ENCODE measurements at places on chromosomes 11 and 22.

- DNase-seq = peak; percentile 59
Observed at GRCh38 chr11:57515332-57516060, at the start of gene SLC43A1. TSS of gene SLC43A1 (minus strand) at chr11:57515702. CDS start at chr11:57514111, 1,591 bp downstream.

DNA sequence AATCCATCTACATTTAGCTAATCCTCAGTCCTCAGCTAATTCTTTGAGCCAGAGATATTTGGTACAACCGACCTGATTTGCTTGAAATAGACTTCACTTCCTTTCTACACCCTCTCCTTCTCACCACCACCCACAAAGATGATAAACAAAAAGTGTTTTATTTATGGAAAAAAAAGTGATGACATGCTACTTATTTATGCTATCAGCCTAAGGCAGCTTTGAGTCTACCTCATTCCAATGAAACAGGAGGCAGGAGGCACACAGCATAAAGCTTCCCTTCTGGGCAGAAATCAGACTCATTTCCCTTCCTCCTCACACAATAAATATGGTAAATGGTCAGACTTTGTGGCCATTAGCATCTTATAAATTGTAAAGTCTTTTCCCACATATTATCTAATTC, 325.7 kb downstream of the SOX6 start:
- no peak for DNase-seq

DNA sequence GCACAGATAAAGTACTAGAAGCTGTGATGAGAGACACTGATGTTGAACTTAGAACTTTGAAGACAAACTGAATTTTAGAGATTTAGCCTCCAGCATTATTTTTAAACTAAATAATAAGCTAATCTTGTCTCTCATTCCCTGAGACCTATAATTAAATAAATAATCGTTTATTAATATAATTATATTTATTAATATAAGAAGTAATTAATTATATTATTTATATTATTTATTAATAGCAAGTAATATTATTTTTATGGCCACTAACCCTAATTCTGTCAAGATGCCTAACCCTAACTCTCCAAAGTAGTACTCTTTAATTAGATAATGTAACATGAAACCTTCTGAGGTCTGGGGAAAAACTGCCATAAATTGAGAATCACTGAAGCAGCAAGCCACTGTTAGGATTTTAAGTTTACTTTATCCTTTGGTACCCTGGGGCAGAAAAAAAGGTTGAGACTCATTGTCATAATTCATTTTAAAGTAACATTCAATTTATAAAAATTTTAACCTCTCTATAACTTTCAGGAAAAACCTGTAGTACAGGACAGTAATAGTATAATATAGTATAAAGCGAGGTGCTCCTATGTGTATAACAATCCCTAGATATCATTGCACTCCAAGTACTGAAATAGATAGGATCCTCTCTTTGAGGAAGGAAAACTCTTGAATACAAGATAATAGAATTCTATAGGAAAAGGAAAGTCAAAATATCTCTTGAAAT, 85.4 kb downstream of the TTC28 start:
- DNase-seq = no peak

DNA sequence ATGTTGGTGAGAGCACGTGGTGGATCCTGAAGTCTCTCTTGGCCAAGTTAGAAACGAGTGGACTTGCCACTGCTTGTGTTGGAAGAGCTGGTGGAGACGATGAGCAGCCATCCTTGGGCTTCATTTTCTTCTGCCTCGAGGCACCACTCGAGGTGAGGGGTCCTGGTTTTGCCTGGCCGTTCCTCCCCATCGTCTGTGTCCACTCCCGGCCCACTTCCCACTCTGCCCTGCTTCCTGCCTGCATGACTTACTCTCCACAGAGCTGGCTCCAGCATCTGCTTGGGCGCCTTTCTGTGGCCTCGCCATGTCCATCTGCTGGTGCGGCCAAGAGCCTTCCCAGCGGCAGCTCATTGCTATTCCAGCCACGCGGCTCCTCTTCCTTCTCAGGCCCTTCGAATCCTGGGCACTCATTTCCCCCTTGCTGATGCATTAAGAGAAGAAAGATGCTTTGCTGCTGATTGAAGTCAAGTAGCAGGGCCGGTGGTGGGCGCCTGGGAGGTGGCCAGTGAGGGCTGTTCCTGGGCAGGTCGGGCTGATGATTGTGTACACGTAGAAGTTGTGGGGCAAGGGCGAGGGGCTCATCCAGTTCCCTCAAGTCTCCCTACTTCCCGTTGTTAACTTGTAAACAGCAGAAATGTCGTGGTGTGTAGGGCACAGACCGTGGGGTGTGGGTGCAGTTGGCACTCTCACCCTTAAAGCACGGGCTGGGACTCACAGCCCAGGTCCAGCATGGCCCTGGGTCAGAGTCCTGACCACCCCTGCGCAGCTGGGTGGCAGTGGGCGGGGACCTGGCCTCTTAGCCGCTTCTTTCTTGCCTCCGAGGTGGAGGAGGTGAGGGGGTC, 292.0 kb downstream of the TBC1D22A start:
- DNase-seq = no peak

GRCh38 chr11:28401446-28401845, 293.3 kb downstream of the METTL15 start:
- DNase-seq = no peak

- DNase-seq = no peak
Observed at GRCh38 chr22:28017859-28018258, 98.8 kb upstream of the PITPNB start.

- DNase-seq = no peak
Observed at GRCh38 chr11:70068950-70069349, 9.2 kb upstream of the ANO1 start.

DNA sequence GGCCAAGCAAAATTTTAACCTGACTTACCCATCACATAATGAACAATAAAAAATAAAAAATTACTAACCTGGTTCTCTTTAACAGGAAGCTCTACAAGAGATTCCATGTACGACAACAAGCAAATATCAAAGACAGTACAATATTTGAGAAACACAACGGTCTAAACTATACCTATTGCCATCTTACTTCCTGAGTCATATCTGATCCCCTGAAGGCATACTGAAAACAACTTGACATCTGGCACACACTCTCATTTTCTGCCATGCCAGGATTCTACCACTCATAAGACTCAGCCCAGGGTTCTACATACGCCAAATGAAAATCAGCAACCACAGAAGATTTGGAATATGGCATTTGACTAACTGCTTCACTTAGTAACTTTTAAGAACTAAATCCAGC, 13.8 kb downstream of the DENND5A start:
- DNase-seq = no peak

GRCh38 chr11:117921456-117921855, 7.7 kb downstream of the TMPRSS13 start:
- no peak for DNase-seq

GRCh38 chr11:3042496-3043314, 14.5 kb downstream of the CARS1 start:
- DNase-seq = no peak

DNA sequence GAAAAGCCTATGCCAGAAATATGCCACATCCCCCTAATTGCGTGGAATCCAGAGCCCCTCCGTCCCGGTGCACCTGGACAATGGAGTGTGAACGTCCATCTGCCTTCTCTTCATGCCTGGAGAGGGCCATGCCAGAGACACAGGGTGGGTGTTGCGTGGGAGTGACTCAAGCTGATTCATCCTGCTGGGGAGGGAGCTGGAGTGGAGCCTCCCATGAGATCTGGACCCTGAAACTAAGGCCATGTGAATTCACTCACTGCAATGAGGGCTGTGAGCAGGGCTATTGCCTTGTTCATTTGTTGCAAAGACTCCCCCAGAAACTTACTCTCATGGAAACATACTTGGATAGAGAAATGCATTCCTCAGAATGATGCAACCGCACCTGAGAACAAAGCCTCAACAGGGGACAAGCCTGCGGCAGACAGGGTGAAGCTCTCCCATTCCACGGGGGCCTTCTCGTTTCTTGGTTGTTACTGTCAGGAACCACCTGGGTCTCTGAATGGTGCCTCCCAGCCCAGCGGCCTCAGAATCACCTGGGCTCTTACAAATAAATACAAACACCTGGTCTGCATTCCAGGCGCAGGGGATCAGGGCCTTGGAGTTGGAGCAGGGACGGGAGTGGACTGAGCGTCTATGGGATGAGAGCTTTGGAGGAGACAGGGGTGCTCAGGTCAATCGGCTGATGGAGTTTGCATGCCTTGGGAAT, 1031.2 kb downstream of the BRD1 start:
- DNase-seq = no peak

DNA sequence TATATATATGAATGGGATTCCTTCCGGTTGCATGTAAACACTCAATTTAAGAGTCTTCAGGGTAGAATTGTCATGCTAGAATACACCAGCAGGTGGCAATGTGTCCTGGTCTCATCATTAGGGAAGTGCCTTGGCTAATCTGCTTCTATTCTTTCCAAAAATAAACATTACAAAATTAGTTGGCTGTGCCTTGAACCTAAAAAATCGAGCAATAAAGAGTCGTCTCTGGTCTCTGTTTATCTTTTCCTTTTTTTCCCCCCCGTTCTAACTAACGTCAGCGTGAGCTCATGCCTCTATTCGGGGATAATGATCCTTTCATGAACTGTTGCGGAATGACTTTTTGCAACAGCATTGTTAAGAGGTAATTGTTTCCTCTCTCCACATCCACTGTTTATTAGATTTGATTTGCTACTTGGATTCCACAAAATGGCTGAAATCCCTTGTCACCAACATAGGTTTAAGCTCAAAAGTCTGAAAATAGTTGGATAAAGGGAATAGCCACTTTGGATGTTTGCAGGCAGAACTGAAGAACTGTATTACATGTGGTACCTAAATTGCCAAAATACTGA, 1.2 kb upstream of the ARHGEF12 start:
- DNase-seq = peak; percentile 83

- DNase-seq = no peak
Observed at GRCh38 chr22:32286290-32286840, 31.2 kb upstream of the SLC5A4 start.

GRCh38 chr11:13333456-13333957, 55.9 kb downstream of the BMAL1 start:
- DNase-seq = no peak

- no peak for DNase-seq
Observed at GRCh38 chr22:31019191-31019930, 50.3 kb downstream of the TUG1 start.

DNA sequence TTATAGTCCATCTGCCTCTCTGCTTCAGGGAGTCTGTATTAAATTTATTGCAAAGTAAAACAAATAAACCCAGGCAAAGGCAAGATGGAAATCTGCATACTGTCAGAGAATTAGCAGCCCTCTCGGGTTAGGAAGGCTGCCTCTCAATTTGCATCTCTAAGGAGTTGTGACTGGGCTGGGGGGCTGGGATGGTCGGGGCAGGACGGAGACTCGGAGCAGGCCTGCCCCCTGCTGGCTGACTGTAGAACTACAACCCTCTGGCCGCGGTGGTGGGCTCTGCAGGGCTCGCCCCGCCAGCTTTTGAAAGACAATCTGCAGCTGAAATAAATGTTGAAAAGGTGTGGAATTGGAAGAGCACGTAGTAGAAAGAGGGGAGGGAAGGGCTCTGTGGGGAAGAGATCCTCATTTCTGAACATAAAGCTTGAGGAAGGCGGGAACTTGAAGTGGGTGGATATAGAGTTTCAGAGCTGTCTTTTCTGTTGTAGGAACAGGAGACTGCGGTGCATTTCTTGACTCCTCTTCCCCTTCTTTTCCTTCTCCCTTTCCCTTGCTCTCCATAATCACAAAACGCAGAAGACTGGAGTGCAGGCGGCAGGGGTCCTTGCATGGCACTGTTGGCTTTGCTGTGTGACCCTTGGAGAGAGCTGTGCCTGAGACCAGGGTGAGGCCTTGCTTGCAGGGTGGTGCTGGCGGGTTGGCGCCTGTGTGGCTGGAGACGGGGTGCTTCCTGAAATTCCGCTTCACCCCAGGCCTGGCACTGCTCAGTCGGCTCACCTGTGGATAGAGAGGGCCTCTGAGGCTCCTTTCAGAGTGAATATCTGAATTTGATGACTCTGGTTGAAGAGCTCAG, 22.6 kb upstream of the PKNOX2 start:
- peak; percentile 28 for DNase-seq

DNA sequence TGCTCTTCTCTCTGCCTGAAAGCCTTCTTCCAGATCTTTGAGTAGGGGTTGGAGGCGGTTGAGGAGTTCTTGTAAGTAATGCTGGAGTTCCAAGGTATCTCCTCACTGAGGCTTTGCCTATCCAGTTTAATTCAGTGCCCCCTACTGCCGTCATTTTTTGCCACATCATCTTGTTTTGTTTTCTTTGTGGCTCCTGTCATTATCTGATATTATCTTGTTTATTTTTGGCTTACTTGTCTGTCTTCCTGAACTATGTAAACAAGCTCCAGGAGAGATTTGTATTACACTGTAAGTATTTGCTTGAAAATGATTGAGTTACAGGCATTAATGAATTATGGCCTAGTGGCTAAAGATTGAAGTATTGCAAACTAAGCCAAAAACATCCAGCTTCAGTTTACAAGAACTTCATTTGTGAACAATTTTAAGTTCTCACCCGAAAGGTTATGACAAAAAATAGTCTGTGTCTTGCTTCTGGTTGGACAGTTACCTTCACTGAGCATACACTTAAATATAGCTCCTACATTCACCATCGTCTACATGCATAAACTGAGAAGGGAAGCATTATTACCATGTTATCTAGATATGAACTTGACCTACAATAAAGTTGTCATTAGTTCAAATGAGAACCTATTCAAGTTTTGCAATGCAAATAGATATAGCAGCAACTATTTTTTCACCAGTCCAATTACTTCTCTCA, 154.8 kb downstream of the ARHGAP42 start:
- no peak for DNase-seq

- no peak for DNase-seq
Observed at GRCh38 chr11:108994887-108995286, 330.0 kb downstream of the DDX10 start.

DNA sequence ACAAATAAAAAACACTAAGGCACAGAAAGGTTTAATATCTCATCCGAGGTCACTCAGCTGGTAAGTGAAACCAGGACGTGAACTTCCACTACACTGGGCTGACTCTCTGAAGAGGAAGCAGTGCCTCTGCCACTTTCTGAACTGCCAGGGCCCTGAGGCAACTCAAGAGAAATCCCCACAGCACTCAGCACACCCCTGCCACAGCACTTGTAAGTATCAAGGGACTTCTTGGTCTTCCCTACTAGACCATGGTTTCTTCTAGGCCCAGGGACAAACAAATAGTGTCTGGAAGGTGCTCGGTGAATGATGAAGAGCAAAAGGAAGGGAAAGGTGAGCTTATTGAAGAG, 49.7 kb downstream of the RPL27A start:
- DNase-seq = no peak

- DNase-seq = no peak
Observed at GRCh38 chr11:94533696-94534630, 9.8 kb upstream of the FUT4 start.

DNA sequence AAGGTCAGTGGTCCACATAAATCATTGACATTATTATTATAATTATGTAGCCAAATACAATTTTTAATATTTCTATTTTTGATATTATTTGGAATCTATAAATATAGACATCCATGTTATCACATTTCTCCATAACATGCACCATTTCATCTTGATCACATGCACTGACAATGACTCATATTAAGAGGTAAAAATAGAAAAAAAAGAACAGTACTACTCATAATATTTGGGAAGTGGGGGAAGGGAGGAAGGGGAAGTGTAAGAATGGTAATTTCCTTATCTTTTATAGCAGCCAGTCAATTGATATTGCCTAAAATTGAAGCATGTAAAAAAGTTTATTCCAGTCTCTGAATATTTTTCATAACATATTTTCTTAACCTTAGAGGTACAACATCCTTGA, 72.3 kb downstream of the ADM start:
- DNase-seq = no peak

All from fibroblast of skin of abdomen (primary cell).